ENCODE measurements at places on chromosomes 2 and 18. TPM values are rescaled to one million over a fixed set of nuclear protein-coding genes. Genes with fewer than 3 reads are reported as not detected.

The APCDD1 gene
- total RNA-seq = not detected

The DSC3 gene
- total RNA-seq = not detected

The DLX1 gene
- not detected for total RNA-seq

The RAB6C gene
- not detected for total RNA-seq

The OR6B2 gene
- not detected for total RNA-seq

The BMPR2 gene
- total RNA-seq = 14.6 TPM

GRCh38 chr2:159148901-159149300 is 137.6 kb downstream of the WDSUB1 start:
- H3K36me3 ChIP-seq = no peaks in the 10 kb centered on the region
- H3K4me3 ChIP-seq = no peak overlapping the region

- no peaks in the 10 kb centered on the region for H3K4me1 ChIP-seq
- no peak overlapping the region for H3K4me3 ChIP-seq
- no peaks in the 10 kb centered on the region for H3K27me3 ChIP-seq
- no peak overlapping the region for H3K27ac ChIP-seq
- no peak for DNase-seq
- peaks cover 5% of the 10 kb centered on the region for H3K36me3 ChIP-seq
Observed at GRCh38 chr2:236583621-236584203, 14.1 kb downstream of the ACKR3 start.

DNA sequence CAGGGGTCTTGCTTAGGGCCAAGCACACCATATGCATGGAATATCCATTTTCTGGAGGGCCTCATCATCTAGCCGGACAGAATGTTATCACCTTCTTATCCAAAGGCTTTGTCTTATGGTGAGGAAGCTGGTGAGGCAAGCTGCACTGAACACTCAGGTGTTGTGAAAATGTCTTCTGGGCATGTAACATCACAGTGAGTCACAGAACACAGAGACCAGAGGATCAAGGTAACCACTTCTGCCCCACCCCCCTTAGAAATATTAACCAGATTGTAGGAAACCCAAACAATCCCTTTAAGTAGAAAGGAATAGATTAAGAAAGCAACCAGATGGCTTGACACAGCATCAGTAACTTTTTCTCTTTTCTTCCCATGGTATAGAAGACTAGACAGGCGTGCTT is 51.1 kb downstream of the MYO5B start:
- no peak for DNase-seq
- H3K36me3 ChIP-seq = no peaks in the 10 kb centered on the region
- H3K4me1 ChIP-seq = no peaks in the 10 kb centered on the region

- no peak overlapping the region for H3K4me3 ChIP-seq
- H3K27me3 ChIP-seq = peaks cover 66% of the 10 kb centered on the region
- H3K36me3 ChIP-seq = no peaks in the 10 kb centered on the region
Observed at GRCh38 chr2:201879996-201880395, 73.7 kb downstream of the CDK15 start.

DNA sequence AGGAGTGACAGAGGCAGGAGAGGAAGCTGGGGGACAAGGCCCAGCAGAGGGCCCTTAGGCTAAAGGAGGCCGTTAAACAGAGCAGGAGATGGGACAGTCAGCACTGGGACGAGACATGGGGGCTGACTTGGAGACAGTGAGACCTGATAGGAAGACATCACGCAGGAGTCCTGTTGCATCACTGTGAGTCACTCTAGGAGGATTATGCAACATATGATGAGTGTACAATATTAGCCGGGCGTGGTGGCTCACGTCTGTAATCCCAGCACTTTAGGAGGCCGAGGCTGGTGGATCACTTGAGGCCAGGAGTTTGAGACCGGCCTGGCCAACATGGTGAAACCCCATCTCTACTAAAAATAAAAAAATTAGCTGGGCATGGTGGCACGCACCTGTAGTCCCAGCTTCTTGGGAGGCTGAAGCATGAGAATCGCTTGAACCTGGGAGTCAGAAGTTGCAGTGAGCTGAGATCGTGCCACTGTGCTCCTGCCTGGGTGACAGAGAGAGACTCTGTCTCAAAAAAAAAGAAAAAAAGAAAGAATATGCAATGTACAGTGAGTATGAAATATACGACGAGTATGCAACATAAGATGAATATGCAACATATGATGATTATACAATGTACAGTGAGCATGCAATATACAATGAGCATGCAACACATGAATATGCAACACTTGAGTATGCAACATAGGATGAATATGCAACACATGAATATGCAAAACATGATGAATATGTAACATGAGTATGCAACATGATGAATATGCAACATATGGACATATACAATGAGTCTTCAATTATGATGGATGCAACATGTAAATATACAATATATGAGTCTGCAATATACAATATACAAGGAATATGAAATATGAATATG is 83.3 kb upstream of the ID2 start:
- H3K27me3 ChIP-seq = peaks cover 9% of the 10 kb centered on the region
- H3K36me3 ChIP-seq = no peaks in the 10 kb centered on the region
- no peak overlapping the region for H3K4me3 ChIP-seq

- H3K27me3 ChIP-seq = no peaks in the 10 kb centered on the region
- no peak for DNase-seq
- H3K4me1 ChIP-seq = peaks cover 17% of the 10 kb centered on the region
- no peak overlapping the region for H3K4me3 ChIP-seq
- no peak overlapping the region for H3K27ac ChIP-seq
Observed at GRCh38 chr2:134370655-134371445, 117.0 kb downstream of the MGAT5 start.

DNA sequence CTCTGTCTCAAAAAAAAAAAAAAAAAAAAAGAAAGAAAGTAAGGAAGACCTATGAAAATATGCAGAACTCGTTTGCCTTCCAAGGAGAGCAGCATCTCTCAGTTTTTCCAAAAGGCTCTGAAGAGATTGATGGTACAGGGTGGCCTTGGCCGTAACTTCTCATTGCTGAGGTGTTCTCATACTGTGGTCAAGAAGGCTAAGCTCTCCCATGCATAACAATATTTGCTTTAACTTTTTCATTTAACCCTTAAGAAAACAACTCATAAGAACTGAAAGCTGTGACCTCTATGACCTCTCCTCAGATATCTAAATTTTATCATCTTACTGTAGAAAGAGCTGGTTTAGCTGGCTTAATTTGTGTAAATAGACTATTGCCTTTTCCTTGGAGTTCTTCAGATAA is 37.1 kb upstream of the GATA6 start:
- H3K4me1 ChIP-seq = no peaks in the 10 kb centered on the region
- no peak for DNase-seq
- peaks cover 2% of the 10 kb centered on the region for H3K27me3 ChIP-seq
- no peak overlapping the region for H3K4me3 ChIP-seq

DNA sequence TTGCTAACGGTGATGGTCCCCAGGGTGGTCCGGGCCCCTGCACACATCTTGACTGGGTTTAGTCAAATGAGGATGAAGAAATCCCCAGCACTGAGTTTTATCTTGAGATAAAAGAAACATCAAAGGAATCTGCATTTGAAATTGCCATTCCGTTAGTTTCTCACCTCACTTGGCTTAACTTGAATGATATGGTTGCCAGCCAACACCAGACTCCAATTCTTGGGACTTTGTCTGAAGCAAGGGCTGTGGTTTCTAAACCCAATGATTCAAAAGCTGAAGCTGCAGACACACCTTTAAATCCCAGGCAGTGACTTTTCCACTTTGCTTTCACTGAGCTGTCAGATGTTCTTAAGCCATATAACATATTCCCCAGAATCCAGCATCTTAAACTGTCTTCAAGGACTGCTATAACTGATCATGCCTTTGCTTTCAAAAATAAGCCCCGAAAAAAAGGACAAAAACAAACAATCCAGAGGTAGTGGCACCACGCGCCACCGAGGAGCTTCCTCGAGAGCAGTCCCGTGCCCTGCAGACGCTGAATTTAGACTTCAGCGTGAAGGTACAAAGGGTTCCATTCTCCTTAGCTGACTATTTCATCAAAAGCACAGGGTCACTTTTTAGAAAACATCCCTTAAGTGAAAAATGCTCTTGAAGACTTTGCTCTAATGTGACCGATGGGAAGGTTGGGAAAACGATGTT is 189.3 kb downstream of the HDAC4 start:
- no peak for DNase-seq
- peaks cover 5% of the 10 kb centered on the region for H3K36me3 ChIP-seq
- H3K4me1 ChIP-seq = peaks cover 17% of the 10 kb centered on the region
- no peak overlapping the region for H3K27ac ChIP-seq

Measured in activated naive CD8-positive, alpha-beta T cell treated with anti-CD3 and anti-CD28 coated beads, Interleukin-2, amount 10 ng/mL, durations not matched to agents 7 days and 5 days (primary cell).